ENCODE measurements at places on chromosomes 2 and 18.

- DNase-seq, result no peak
Observed at GRCh38 chr18:2846636-2847316, at the start of gene EMILIN2. Gene EMILIN2, plus strand, starts transcription at chr18:2847006. Its CDS starts 183 bp downstream, at chr18:2847189.

DNA sequence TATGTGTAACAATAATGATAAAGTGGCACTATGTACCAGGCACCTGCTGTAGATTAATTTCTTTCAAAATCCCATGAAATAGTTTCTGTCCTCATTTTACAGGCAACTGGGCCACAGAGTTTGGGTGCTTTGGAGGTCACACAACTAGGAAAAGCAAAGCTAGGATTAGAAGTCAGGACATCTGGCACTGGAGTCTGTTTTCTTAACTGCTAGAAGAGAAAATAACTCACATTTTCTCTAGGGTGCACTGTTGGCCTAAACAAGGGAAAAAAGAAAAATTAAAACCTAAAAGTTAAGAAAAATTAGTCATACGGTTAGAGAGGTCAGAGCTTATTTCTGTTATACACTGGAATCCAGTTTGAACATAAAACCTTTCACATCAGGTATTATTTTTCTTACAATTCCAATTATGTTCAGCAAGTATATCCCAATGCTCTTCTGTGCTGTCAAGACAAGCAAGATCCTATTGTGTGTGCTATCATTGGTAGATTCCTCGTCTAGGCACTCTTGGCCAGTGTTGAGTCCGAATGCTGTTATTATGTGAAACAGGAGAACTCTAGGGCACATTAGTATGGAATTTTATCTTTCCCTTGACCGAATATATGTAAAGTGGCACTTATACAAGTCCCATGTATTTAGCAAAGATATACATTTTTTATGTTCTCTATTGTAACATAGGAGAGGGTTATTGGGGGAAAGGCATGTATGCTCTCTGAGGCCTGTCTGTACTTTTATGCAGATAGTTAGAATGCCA, 1.5 kb upstream of the OSGEPL1 start:
- no peak for DNase-seq

- DNase-seq, result no peak
Observed at GRCh38 chr2:17245906-17246305, 272.3 kb downstream of the RAD51AP2 start.

- no peak for DNase-seq
Observed at GRCh38 chr2:18454692-18455235, 105.7 kb downstream of the RDH14 start.

- peak; percentile 70 for DNase-seq
Observed at GRCh38 chr2:62309465-62310091, 113.7 kb downstream of the B3GNT2 start.

- no peak for DNase-seq
Observed at GRCh38 chr2:2275451-2275850, 55.6 kb downstream of the MYT1L start.

GRCh38 chr2:124050833-124051497, 25.9 kb downstream of the CNTNAP5 start:
- no peak for DNase-seq

GRCh38 chr2:105143467-105144151, 97.9 kb upstream of the GPR45 start:
- DNase-seq, result no peak

GRCh38 chr2:233165895-233166661, 85.4 kb upstream of the ATG16L1 start:
- DNase-seq, result no peak

- DNase-seq, result no peak
Observed at GRCh38 chr2:7004636-7005035, 87.4 kb downstream of the RNF144A start.

DNA sequence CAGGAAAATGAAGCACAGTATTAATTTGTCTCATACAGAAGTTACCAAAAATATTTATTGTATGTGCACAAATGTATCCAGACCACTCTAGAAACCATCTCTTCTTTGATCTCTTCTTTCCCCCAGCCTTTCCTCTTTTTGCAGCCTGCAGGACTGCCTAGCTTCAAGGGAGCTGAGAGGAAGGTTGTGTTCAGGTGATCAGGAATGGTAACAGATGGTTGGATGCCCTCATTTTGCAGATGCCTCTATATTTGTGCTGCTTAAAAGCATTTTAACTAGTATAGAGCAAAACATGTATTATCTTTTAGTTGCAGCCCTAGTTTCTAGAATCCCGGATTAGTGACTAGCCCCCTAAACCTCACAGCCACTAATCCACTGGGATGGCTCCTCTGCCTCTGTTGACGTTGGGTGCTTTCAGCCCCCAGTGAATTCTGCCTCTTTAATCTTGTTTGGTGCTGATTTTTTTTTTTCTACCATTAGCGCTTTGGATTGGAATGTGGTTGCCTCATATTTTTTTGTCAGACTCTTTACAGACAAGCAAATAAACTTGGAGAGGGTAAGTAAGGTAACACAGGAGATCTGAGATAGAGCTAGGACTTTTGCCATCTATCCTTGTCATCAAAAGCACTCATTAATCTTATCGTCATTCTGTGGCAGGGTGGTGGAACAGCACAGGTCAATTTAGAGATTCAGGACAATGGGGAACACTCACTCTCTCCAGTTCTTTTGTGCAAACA, 103.8 kb upstream of the NDUFV2 start:
- no peak for DNase-seq

DNA sequence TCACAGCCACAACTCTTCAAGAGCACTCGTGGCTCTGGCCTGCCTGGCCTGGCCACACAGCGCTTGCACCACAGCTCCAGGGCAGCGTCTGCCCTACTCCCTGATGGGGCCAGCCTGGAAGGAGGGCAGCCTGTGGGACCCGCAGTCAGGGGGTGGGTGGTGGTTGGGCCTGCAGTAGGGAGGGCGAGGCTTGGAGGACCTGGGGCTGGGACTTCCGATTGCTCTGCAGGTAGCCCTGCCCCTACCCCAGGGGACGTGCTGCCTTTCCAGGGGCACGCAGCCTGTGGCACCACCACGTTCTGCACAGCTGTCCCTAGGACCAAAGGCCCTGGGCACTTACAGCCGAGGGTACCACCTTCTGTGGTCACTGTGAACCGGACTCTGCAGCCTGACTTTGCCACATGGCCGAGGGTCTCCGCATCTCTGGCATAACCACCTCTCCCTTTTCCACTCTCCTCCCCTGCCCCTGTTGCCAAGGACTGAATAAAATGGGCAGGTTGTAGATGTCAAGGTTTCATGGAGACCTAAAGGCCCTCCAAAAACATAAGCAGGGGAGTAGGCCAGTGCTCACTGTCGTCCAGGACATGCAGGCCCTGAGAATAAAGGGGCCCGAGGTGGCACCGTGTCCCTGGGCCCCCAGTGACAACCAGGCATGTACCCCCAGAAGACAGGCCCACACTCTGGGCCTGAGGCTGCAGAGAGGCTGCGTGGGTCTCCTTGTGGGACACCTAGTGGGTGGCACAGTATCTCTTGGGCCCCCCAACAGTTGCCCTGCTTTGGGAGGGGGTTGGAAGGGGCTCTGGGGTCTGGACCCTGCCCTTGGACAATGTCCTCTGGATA, 87.3 kb downstream of the INHBB start:
- no peak for DNase-seq

DNA sequence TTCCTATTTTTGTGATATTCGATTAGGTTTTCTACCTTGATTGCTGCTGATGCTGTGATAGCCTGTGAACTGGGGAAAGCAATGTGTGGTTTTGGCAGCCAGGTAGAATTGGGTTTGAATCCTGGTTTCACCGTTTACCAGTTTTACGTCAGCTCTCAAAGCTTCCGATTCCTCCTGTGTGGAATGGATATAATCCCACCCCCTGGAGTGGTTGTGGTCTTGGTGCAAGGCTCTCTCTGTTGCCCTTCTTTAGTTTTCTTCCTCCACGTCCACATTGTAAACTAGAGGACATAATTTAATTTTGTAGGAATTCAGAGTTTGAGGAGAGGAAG, 45.0 kb downstream of the PHLPP1 start:
- no peak for DNase-seq

DNA sequence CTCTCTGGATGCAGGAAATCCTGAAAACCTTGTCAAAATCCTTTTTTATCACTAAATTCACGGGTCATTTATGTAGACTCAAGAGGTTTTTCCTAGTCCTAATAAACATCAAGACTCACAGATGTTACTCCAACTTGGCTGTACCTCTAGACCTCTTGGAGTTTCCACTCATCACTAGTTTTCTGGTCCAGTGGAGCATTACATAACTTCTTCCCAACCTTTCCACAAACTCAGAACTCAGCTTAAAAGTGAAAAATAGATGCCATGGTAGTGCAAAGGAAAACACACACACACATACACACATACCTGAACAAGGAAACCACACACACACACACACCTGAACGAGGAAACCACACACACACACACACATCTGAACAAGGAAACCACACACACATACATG, 807.2 kb downstream of the LRP1B start:
- DNase-seq, result no peak

DNA sequence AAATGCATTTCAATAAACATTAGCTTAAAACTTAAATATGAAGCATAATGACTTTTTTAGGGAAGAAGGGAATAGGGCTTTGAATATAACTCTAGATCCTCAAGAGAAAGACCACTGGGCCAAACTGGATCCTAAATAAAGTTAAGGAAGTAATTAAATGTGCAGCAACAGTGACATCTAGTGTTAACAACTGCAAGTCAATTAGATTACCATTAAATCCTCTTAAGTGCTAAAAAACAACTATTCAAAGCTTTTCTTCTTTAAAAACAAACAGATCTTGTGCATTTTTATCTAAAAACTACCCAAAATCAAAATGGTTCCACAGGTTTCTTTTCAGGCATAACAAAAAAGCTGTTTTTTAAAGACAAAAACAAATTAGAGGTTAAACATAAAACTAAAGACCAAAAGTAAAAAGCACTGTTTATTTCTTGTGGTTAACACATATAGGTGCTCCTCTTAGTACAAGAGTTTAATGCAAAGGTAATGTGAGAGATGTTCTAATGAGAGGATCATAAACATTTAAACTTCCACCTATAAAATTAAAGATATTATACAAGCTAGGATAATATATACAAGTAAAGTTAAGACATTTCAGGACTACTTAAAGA, 111.4 kb downstream of the THADA start:
- no peak for DNase-seq

- no peak for DNase-seq
Observed at GRCh38 chr2:38598200-38598990, 4.3 kb downstream of the HNRNPLL start.

- no peak for DNase-seq
Observed at GRCh38 chr18:35694808-35695207, 113.3 kb downstream of the GALNT1 start.

- no peak for DNase-seq
Observed at GRCh38 chr2:65070172-65070830, 14.1 kb downstream of the CEP68 start.

DNA sequence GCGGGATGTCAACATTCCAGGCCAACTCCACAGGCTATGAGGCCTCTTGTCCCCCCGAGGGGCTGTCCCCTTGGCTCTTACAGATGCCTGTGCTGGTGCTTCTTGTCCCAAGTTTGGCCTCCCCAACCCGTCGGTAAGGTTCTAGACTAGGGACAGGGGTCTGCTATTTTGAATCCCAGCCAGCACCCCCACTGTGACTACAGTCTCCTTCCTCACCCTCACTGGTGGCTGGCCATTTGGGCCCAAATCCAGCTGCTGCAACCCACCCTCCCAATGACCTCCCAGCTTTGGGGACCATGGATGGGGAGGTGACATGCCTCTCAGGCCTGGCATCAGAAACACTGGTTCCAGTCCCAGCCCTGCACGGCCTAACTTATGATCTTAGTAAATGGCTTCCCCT, 18.7 kb downstream of the CFAP65 start:
- no peak for DNase-seq

- DNase-seq, result no peak
Observed at GRCh38 chr2:200144571-200144970, 161.9 kb upstream of the SPATS2L start.

DNA sequence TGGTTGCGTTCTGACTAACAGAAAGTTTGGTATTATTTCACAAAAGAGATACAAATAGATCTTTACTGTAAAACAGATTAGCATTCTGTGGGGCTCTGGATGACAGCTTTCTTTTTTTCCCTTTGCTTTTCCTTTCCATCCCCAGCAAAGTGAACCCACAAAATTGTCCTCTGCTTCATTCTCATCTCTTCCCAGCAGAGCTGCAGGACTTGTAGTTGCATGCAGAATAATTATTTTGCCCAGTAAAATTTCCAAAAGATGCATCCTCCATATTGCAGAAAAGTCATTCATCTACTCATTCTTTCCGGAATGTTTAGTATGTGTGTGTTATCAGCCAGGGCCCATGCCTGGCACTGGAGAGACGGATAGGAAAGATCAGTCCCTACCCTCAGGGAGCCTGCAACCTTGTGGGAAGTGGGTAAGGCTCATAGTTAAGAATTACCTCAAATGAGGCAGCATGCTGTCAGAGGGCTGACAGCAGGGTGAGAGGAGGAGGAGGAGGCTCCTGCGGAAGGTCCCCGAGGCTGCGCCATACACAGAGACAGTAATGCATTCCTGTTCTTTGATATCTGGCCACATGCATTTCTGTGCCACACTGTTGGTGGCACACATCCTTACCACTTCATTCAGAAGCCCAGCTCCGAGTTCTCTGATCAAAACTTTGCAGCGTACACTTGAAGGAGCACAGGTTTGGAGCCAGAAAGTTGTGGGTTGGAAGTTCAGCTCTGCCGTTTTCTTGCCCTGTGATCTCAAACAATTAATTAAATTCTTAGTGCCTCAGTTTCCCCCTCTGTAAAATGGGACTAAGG, 225.4 kb downstream of the MYCN start:
- DNase-seq, result no peak

DNA sequence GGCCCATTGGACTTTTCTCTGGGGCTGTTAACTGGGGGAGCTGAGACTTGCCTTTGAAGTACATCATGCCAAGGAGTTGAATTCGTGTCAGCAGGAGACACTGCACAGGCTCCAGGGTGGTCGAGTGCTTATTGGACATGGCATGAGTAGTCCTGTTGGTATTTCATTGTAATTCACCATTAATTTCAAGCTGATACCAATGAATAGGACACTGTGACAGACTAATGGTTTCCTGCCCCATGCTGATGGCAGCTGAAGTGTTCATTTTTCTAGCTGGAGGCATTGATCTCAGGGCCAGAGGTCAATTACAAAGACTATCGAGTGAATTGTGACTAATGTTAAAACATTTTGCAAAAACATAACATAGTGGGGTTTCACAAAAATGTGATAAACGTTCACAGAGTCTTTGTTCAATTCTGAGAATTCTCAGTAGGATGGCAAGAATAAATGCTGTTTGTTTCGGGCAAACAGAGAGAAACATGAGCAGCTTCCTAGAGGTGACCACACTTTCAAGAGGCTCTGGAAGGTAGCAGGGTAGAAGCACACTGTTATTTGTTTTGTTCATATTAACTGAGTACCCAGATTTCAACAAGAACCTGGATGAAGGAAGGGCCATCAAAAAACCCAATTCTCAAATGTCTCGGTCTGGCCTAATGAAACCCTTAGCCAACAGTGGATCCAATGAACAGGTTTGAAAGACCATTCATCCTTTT, 90.6 kb upstream of the ARL4C start:
- no peak for DNase-seq

DNA sequence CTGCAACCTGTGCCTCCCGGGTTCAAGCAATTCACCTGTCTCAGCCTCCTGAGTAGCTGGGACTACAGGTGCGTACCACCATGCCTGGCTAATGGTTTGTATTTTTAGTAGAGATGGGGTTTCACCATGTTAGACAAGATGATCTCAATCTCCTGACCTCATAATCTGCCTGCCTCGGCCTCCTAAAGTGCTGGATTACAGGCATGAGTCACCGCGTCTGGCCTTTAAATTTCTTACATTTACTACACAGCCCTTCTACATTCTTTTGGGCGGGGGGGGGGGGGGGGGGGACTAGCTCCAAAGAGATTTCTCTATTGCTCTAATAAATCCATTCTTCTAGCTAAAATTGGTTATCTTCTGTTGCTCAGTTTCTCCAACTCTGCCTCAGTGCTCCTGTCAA, 964.9 kb upstream of the ACVR2A start:
- DNase-seq, result no peak
